Mammary epithelial cell (primary cell): ENCODE measurements at places on chromosomes 5 and 9. TPM values are rescaled to one million over a fixed set of nuclear protein-coding genes. Genes with fewer than 3 reads are reported as not detected.

- no peak for DNase-seq
Measured at GRCh38 chr5:172546196-172546595, 91.9 kb upstream of the SH3PXD2B start.

- no peak for DNase-seq
Measured at GRCh38 chr5:88780736-88781135, 102.2 kb downstream of the MEF2C start.

GRCh38 chr5:96489532-96489931 lies 56.5 kb upstream of the PCSK1 start:
- DNase-seq: no peak

DNA sequence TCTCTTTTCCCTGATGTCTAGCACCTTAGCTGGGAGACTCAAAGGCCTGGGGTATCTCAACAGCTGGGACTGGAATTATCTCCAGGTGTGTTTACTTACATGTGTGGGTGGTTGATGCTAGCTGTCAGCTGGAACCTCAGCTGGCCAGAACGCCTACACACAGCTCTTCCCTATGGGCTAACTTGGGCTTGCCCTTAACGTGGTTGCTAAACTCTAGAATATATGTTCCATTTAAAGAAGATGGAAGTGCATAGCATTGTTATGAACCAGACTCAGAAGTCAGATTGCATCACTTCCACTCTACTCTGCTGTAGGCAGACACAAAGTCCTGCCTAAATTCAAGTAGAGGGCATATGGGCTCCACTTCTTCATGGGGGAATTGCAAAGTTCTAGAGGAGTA lies 29.3 kb downstream of the SGCD start:
- no peak for DNase-seq

GRCh38 chr9:107336718-107337360 lies 53.8 kb downstream of the RAD23B start:
- DNase-seq: peak; percentile 81

GRCh38 chr9:105864248-105864898 lies 170.0 kb downstream of the TMEM38B start:
- DNase-seq: peak; percentile 73

- DNase-seq: no peak
Measured at GRCh38 chr5:168469816-168470215, 16.5 kb upstream of the RARS1 start.

DNA sequence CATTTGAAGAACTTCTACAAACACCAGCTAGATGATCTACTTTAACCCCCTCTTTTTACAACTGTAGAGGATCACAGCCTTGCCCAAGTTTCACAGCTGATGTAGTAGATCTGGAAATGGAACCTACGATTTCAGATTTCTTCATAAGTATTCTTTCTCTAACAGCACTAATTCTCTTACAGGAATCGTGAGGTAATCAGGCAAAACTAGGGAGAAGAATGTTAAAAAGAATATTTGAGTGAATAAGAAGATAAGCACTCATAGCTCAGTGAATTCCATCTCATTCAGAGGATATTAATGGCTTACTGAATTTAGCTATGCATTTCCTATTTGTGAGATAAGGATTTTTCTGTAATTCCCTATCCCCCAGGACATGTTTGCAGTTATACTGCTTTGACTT lies 42.1 kb downstream of the NADK2 start:
- no peak for DNase-seq

- DNase-seq: peak; percentile 35
Measured at GRCh38 chr9:4678679-4679267, 596 bp upstream of the CDC37L1 start.

Gene SPATA6L
- 0.75 and 0.85 TPM in 2 replicates for total RNA-seq

DNA sequence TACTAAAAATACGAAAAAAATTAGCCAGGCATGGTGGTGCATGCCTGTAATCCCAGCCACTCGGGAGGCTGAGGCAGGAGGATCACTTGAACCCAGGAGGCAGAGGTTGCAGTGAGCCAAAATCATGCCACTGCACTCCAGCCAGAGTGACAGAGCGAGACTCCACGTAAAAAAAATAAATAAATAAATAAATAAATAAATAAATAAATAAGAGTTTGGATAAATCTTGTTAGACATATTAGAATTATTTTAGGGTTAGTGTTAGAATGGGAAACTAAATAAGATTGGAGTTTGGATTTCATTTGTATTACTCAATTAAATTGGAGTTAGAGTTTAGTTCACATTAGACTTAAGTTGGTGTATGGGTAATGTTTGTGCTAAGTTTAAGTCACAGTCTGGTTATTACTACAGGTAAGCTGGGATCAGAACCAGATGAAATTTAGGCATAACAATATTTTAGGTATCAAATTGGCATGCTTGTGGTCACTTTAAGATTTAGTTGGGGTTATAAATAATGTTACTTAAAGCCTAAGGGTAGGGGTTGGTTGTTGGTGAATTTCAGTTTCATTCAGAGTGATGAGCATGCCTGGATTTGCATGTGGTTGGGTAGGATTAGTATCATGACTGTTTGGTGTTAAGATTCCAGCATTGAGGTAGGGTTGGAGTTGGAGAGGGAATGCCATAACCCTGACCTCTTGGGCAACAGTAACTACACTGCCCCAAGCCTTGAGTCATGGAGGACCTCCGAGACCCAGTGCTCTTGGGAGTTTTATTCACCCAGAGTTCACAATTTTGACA lies 3.3 kb downstream of the OR5C1 start:
- no peak for DNase-seq

DNA sequence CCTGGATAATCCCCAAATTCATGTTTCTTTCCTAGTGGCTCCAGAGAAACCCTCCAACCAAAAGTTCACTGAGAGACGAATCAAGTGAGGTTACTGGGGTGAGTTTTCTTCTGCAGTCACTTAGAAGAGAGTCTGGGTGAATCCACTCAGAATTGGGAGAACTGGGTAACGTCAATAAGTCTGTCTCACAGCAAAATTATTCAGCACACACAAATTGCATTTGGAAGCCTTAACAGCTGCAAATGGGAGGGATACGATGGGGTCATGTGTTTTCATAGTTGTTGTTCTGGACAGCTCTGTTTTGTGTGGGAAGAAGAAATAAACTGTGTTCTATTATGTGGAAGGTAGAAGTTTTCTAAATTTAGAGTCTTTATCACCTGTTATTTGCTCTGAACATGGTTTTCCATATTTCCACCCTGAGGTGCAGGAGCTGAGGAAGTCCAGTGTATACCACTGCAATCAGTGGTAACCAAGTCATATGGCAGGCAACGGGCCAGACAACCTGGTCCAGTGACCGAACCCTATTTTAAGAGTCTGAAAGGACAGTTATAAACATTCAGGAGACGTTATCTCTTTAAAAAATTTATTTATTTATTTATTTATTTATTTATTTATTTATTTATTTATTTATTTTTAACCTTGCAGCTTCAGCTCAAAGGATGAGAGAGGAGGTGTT lies 21.9 kb downstream of the MARCHF3 start:
- no peak for DNase-seq

GRCh38 chr9:35570709-35571504 lies 34.2 kb upstream of the TESK1 start:
- DNase-seq: no peak

Gene ZSWIM6
- 9.7 and 10.4 TPM in 2 replicates for total RNA-seq

DNA sequence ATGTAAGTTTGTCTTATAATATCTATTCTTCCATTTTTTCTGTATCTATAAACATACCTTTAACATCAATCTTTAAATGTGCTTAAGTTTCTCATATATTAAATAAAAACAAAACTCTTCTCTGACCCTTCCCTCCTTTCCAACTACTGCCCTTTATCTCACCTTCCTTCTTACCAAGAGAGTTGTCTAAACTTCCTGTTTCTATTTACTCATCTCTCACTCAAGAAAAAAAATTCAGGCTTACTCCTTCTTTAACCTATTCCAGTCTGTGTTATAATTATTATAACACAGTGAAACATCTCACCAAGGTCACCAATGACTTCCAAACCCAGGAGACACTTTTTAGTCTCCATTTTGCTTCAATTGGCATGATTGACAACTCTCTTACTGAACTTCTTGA lies 140.9 kb downstream of the CCDC171 start:
- no peak for DNase-seq

DNA sequence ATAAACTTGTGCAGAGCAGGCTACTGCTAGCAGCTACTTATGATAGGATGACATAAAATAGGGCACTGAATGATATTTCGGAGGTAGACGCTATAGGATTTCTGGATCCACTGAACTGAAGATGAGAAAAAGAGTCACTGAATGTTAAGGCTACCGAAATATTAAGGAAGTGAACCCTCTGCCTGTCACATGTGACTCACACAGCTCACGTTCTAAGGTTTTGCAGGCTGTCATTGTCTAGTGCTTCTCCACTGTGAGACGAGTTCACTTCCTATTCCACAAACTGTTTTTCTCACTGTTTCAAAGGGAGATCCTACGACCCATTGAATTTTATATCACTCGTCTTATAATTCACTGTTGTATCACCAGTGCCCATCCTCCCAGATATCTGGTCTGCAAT lies 100.8 kb downstream of the CTNND2 start:
- DNase-seq: no peak

DNA sequence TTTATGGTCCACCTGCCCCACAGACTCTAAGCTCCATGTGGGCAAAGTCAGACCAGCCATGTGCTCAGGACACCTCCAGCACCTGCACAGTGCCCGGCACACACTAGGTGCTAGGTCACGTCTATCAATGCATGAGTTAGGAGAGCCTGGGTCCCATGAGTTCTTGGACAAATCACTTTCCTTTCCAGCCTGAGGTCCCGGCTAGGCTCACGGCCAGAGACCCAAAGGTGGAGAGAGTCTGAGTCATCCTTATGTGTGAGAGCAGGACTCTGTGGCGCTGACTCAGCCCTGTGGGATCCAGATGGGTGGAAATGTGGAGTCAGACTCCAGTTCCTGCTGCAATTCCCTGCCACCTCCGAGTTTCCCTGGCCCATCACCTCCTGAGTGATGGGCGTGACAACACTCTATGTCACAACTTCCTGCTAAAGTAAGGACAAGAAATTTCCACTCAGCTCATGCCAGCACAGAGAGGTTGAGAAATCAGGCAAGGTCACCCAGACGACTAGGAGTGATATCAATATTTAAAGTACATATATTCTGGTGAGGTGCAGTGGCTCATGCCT lies 2.5 kb upstream of the ST6GALNAC4 start:
- peak; percentile 99 for DNase-seq

Gene FOXD4L5
- total RNA-seq: 0.67 TPM

DNA sequence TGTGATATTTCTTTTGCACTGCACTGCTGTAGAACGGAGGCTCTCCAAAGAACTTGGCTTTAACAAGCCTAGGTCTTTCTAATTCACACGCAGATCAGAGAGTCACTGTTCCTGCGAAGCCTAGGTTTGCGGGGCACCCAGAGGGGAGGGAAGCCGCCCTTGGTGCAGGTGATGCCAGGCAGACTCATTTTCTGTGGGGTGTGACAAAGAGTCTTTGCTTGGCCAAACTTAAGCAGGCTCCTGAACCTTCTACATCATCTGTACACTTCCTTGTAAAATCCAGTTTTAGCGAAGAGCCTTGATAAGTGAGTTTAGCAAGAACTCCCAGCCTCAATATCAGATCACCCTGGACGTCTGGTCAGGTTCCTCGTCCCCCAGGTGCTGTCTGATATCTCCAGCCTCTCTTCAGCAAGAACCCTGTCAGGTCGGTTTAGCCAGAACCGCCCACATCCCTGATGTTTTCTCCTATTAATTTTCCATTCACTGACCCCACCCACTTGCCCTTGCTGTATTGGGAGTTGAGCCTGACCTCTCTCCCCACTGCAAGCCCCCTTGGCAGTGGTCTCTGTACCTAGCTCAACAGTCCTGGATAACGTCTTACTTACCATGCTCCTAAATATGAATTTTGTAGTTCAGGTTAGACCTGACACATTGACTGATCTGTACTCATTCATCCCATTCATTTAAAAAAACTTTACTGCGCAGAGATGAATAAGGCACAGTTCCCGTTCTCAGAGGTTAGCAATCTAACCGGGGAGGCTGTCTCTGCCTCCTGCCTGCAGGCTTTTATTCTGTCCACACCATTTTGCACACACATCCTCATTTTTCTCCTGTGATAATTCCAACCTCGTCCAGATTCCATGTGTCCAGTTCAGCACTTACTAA lies 880 bp upstream of the UBAC1 start:
- DNase-seq: no peak

DNA sequence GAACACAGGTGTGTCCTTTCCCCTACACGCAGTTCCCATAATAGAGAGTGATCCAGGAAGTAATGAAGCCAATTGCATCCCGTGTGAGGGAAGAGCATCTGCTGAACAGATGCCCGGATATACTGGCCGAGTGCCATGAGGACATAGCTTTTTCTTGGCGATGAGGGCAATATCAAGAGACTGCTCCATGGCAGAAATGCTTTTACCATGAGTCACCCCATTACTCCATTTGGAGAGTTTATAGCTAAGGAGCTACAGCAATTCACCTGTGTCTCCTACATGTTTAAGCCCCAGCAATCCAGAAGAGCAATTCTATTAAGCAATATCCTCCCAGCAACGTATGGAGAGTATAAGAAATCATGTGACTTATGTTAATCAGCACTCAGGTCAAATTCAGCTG lies 222.0 kb upstream of the KLF4 start:
- peak; percentile 88 for DNase-seq

DNA sequence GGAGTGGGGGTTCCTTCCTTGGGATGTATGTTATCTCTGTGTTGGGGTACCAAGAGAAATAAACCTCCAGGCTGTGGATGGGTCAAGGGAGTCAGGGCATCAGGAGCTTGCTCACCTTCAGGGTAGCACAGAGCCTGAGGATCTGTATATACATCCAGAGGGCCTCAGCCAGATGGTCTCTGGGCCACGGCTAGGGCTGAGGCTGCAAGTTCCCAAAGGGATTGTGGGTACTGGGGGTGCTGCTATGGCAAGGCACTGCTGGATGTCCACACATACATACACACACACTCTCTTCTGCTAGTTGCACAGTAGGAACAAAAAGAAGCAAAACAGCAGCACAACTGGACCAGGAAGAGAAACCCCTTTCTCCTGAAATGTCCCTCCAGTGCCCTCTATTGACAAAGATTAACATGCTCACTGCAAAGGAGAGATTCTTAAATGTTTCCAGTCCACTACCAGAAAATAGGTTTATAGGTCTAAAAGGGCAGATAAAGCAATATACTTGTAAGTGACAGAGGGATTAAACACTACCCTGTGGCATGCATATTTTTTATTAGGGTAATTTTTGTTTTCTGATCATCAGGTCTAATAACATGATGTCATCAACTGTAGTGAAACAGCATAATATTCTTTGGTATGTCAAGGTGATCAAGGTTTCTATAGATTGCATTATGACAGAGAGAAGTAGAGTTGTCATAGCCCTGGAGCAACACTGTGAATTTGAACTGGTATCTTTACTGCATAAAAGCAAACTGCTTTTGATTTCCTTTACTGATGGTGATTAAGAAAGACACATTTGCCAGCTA lies 56.3 kb upstream of the KCNN2 start:
- DNase-seq: peak; percentile 6

DNA sequence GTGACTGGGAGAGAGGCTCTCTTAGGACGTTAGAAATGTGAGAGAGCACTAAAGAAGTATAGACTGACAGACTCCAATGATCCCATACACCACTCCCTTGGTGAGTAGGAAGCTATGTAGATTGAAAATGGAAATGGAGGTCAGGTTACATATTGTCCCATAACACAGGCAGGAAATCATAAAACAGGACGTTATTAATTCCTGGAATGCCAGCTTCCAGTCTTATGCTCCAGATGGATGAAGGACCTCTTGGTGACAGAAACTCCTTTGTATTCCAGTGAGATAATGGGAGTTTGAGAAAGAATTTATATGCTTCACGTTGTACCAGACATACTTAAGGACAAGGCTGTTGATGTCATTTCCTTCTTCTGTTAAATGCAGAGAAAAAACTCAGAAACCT lies 338.2 kb upstream of the ITGA1 start:
- no peak for DNase-seq

Gene IQGAP2
- not detected in 2 replicates for total RNA-seq
